ENCODE measurements at places on chromosomes 1 and 21.

- DNase-seq = no peak
Measured at GRCh38 chr1:217402301-217402700, 228.6 kb downstream of the GPATCH2 start.

GRCh38 chr1:236129306-236129705 lies 13.0 kb upstream of the GPR137B start:
- no peak for DNase-seq

DNA sequence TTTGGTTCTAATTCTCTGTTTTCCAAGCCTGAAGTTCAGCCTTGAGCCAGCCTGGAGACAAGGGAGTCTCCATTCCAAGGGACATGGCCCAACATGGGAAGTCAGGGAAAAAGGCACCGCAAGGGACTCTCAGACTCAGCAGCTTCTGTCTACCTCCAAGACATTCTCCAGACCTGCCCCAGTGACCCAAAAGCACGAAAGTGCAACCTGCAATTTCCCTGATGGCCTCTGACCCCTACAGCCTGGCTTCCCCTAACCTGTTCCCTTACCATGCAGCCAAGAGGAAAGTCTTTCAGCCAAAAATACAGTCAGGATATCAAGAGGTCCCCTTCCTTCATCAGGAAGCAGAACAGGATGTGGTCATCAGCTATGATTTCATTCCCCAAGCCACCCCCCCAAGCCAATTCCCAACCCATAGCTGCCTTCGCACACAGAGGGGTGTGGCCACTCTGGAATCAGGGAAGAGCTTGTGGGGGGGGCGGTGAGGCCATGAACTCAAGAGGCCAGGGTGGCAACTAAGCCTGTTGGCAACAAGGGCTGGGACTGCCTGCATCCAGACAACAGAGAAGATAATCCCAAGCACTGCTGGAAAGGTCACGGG lies 59.2 kb downstream of the TIAM1 start:
- DNase-seq = no peak

DNA sequence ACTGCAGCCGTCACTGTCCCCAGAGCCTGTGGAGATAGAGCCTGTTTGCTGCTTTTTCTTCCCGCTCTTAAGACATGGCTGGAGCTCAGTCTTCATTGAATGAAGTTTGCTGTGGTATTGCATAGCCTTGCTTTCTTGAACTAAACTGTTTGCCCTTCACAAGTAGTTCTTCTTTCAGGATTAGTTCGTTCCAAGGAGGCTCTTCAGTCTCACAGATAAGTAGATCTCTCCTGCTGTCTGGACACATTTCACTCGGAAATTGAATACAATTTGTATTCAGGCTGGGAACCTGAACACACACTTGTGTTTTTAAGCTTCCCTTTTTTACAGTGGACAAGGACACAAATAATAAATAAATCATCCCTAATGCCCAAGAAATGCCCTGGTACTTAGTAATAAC lies 34.7 kb downstream of the IFNAR1 start:
- DNase-seq = no peak

- no peak for DNase-seq
Measured at GRCh38 chr1:44839576-44839975, 3.5 kb downstream of the PTCH2 start.

GRCh38 chr1:231420959-231421545 lies 1.0 kb downstream of the EGLN1 start:
- no peak for DNase-seq

- no peak for DNase-seq
Measured at GRCh38 chr1:110161849-110162248, 11.6 kb downstream of the SLC6A17 start.

- no peak for DNase-seq
Measured at GRCh38 chr1:19942088-19942487, 18.7 kb upstream of the PLA2G2E start.

DNA sequence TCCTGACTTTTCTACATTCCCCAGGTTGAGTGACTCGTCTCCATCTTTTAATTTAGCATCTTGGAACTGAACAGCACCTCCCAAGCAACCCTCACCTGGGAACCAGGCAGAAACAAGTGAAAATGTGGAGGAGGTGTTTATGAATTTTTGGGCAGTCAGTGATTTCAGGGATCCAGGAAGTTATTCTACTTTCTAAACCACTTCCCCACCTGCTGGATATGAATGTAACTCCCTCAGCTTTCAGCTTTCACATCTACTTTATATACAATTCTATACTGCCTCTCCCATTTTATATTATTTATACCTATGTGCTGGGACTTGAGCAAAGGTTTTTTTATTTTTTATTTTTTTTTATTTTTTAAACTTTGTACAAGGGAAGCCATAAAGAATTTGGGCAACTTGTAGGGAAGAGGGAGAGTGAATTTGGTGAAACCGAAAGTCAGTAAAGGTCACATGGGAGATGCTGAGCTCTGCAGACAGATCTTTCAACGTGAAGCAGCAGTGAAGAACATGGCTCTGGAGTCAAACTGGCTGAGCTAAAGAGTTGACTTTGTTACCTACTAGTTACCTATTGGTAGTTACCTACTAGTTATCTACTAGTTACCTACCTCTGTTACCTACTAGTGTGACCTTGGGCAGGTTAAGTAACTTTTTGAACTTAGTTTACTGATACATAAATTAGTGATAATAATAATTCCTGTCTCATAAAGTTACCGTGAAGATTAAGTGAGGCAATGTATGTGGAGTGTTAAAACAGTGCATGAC lies 45.5 kb downstream of the DDR2 start:
- no peak for DNase-seq

GRCh38 chr1:30058970-30059369 lies 664.4 kb downstream of the MATN1 start:
- no peak for DNase-seq

DNA sequence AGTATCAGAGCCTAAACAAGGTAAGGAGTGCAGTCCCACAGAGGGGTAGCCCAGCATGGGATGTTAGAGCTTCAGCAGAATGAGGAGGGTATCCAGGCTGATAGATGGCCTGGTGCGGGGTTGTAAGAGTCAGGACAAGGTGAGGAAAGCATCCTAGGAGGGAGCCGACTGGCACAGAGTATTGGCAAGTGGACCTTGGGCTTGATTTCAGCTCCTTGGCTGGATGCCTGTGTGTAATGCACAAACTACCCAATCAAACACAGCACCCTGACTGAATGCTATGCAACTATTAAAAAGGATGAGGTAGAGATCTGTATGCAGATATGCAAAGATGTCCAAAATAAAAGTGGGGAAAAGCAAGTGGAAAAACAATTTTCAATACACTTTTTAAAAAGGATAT lies 18.0 kb downstream of the DENND2C start:
- DNase-seq = no peak

GRCh38 chr1:215357901-215358300 lies 209.2 kb upstream of the KCTD3 start:
- no peak for DNase-seq

Measured in breast epithelium (tissue), 4 donors.